ENCODE measurements at places on chromosomes 11 and 22.

DNA sequence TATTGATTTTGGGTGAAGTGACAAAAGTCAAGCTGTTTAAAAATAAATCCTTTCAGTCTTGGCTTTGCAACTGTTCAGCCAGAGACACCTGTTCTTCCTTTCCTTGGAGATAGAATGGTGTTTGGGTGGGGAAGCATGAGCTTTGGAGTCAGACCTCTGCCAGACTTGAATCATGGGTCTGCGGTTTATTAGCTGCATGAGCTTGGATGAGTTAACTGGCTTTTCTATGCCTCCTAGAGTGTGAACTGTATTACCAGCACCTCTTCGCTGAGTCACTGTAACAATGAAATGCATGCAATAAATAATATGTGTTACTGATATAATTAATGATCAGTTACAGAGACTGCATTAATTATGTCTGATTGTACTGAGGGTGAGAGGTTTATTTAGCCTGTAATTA is 13.5 kb upstream of the MYEOV start:
- peak; percentile 91 for DNase-seq

- peak; percentile 93 for DNase-seq
These were observed 95.0 kb downstream of the SWAP70 start for GRCh38 chr11:9758637-9759518.

GRCh38 chr11:110160016-110160415 is 66.8 kb downstream of the ZC3H12C start:
- no peak for DNase-seq

DNA sequence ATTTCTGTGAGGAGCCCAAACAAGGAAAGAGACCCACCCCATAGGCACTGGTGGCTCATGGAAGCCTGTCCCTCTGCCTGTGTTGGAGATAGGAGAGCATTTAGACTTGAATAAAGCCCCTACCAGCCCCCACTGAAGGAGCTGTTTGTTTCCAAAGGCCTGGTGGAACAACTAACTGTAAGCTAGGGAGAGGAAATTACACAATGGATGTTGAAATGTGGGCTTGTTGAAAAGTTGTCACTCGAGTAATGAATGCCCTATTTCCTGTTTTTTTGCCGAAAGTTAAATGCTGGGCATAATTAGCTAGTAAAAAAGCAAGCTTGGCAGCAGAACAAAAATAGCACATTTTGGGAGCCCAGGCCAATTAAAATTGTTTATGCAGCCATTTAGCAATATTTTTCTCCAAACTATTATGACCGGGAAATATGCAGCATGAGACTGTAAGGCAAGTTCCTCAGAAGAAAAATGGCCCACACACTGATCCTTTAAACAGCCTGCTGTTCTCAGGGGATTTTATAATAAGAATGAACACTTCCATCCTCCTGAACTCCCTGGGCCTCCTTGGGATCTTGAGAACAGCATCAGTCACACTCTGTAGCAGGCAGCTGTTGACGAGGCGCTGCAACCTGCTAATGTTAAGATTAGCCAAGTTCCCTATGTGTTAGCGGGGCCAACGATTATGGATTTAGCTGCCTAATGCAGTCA is 38.6 kb upstream of the LMO2 start:
- peak; percentile 42 for DNase-seq

DNA sequence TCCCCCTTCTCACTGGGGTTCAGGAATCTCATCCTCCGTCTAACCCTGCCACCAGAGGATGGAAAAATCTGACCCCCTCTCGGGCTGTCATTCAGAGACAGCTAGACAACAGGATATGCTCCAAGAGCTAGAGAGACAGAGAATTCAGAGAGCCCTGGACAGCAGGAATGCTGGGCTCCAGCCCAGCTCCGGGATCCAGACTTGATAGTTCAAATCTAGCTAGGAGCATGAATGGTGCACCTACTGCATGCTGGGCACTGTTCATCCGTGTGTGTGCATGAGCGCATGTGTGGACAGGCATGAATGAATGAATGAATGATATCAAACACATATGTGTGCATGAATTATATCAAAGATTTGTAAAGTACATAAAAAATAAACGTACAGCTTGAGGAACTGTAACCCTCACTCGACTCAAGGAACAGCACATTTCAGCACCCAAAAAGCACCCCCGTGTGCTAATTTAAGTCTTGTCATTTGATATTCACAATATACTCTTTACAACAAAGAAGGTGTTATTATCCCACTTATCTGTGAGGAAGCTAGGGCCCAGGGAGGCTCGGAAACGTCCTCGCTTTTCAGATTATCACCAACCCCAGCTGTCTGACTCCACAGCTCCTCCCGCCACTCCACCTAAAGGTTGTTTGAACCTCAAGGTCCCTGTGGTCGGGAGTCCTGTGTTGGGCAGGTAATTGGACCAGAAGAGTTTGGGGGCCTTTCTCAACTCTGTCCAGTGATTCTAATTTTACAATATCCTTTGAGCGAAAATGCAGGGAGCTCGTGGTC is 640 bp upstream of the VSIG10L2 start:
- no peak for DNase-seq

DNA sequence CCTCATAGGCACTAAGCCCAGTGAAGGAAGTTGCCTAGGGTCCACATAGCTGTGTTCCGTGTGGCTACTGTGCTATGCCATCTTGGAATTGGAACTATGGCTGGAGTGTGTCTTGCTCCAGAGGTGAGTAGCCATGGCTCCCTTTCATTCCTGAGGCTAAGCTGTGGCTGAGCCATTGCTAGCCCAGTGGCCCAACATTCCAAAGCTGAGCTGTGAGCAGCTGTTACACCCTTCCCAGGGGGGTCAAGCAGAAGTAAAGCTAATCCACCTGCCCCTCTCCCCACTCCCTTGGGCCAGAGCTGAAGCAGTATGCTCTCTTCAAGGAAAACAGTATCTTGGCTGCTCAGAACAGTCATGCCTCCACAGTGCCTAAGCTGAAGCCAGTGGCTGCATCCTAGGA is 51.1 kb downstream of the USP35 start:
- DNase-seq: no peak

DNA sequence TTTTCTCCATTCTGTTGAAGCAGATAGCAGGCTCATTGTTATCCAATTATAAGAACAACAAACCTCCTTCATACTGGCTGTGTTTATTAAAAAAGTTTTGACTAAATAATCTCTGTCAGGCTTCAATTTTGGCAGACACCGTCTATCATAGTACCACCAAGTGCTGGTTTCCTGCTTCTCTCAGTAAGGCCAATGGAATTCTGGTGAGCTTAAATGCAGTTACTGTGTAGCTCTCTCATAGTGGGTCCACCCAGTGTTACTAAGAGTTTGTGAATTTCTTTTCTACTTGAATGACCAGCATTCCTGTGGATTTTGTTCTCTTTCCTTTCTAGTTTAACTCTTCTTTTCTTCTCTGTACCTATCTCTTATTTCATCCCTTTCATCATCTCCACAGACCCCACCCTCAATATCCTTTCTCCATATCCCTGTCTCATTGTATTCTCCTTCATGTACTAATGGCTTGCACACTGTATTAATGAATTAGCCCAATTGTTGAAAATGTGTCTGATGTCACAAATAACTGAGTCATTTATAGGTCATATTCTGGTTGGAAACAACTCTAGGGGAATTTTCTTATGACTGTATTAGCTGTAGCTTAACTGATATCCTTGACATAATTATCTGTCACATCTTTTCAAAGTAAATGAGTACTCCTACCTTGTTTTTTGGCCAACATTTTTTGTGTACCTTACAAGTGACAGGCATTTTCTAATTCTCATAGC is 372.1 kb downstream of the FAT3 start:
- DNase-seq: peak; percentile 38

GRCh38 chr11:119846374-119846773 is 117.4 kb upstream of the NECTIN1 start:
- DNase-seq: no peak

GRCh38 chr11:115222863-115223530 is 281.2 kb downstream of the CADM1 start:
- no peak for DNase-seq

DNA sequence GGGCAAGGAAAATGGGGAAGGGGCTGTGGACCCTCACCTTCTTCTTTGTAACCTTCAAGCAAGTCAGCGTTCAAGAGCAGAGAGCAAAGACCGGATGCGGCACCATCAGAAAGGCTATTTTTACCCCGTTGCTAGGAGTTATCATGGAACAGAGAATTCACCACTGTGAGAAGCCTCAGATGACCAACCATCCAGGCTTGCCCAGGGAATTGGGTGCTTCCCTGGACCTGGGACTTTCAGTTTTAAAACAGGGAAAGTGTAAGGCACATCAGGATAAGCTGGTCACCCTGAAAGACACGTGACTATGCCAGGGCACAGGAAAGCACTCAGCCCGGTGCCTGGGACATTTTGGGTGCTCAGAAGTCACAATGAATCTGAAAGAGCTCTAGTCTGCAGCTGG is 10.4 kb downstream of the GALNT18 start:
- no peak for DNase-seq

DNA sequence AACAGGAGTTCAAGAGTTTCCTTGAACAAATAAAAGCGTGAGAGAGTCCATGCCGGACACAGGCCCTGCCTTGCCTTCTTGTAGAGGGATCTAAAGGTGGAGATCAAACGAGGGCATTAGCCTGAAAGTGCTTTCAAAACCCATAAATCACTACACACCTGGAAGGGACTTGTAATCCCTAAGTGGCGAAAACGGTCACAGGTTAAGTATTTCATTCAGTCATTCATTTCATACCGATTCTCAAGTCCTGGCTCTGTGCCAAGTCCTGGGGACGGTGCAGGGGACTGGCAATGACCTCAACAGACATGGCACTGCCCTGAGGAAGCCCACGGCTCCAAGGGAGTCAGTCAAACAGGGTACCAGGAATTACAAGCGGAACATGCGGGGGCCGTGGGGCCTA is 26.6 kb downstream of the ELFN2 start:
- no peak for DNase-seq

GRCh38 chr11:122853971-122854446 is 15.7 kb downstream of the CRTAM start:
- peak; percentile 86 for DNase-seq

DNA sequence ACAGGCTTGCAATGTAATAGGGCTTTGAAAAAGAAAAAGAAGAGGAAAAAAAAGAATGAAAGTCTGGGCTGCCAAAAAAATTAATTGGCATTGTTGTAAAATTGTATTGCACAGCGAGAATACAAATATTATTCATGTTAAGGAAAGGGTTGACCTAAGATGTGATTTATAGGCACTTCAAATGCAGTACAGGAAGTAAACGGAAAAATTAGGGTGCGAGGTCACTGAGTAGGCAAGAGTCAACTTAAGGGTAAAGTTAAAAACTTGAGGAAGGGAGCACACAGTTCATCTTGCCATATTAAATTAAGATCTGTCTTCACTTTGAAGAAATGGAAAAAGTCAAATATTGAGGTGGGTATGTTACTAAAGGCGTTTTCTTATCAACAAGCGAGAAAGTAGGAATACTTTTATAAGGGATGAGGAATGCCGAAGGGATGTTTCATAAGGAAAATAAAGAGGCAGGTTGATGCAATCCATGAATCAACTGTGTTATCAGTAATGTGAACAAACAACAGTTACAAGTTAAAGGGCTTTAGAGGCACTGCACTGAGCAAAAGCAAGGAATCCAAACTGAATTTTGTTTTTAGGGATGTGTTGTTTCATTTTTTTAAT is 123.0 kb downstream of the WT1 start:
- no peak for DNase-seq

GRCh38 chr11:1011320-1011698 is 25.2 kb downstream of the MUC6 start:
- DNase-seq: no peak

GRCh38 chr11:64501500-64502427 is 89.3 kb upstream of the SLC22A12 start:
- no peak for DNase-seq

- DNase-seq: peak; percentile 42
These were observed 61.8 kb upstream of the POU2AF2 start for GRCh38 chr11:111183706-111184105.

DNA sequence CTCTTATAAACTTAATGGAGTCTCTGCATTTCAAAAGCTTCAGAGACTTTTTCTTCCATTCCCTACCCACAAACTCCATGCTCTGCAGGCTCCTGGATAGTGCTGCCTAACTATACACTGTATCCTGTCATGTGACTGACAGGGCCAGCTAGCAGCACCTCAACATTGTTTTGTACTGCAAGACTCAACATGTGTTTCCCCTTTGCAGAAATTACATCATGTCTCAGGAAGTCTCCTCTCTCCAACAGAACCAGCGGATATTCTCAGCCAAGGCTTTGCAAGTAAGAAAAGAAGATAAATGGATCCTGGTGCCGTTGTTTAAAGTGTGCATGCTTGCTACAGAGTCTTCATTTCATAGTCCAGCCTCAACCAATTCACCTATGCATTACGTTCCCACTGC is 164.0 kb upstream of the UBASH3B start:
- DNase-seq: peak; percentile 43

DNA sequence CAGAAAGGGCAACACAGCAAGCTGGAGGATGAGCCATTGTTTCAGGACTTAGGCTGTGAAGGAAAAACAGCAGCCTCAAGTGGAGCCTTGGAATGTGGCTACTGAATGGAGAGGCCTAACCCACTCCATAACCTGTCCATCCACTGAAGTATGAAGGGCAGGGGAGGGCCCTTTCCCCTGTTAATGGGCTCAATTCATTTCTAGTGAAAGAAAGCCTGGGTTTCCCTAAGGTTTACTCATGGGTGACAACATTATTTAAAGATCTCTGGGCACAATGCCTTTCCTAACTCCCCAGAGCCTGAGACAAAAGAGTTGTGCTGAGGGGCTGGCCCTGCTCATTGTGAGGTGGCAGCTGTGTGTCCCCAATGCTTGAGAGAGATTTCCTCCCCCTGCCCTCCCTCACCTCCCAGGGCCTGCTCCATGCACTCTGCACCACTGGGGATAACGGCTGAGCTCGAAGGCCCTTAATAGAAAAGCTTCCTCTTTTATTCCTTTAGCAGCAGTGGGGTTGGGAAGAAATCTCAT is 83.8 kb downstream of the ME3 start:
- no peak for DNase-seq

DNA sequence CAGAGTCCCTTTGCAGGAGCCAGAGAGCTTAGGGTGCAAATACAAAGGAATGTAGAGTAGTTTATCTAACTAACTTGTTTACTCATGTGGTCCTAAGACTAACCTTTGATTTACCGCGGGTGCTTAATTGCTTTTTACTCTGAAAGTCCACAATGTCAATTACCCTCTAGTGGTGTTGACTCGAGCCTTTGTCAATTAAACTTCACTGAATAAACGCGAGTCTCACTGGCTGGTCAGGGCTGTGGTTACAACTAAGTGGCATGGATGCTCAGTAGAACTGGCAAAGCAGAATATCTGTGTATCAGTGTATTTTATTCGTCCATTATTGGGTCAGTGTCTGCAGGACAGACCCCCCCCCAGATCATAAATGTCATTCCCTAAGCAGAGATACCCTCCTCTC is 181.7 kb downstream of the OR4C45 start:
- no peak for DNase-seq

Data from fibroblast of skin of scalp (primary cell).